ENCODE measurements at places on chromosomes 7 and 10.
A peak's percentile ranks its signal among the peaks of the same experiment; 100 is the strongest.

DNA sequence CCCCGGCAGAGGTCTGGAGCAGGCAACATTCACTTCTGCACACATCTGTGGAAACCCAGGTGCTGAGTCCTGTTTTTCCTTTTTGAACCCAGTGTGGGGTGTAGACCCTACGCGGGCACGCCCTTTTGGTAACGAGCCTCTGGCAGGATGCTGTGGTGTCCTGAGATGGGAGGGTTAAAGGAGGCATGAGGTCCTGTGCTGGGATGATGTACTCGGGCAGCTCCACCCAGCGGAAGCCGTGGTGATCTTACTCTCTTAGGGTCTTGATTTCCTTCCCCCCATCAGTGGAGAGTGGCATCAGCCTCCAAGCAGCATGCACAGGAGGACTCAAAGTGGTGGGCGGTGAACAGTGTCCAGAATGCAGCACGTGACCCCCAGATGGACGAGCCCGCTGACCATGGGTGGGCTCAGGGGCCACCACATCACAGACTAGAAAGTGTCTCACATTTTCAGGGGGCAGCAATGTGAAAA, 148.6 kb downstream of the DNAJB6 start:
- DNase-seq = no peak

- DNase-seq = no peak
Observed at GRCh38 chr10:88978463-88978862, 12.1 kb upstream of the FAS start.

- DNase-seq = no peak
Observed at GRCh38 chr7:7104314-7104698, 78.0 kb upstream of the C1GALT1 start.

DNA sequence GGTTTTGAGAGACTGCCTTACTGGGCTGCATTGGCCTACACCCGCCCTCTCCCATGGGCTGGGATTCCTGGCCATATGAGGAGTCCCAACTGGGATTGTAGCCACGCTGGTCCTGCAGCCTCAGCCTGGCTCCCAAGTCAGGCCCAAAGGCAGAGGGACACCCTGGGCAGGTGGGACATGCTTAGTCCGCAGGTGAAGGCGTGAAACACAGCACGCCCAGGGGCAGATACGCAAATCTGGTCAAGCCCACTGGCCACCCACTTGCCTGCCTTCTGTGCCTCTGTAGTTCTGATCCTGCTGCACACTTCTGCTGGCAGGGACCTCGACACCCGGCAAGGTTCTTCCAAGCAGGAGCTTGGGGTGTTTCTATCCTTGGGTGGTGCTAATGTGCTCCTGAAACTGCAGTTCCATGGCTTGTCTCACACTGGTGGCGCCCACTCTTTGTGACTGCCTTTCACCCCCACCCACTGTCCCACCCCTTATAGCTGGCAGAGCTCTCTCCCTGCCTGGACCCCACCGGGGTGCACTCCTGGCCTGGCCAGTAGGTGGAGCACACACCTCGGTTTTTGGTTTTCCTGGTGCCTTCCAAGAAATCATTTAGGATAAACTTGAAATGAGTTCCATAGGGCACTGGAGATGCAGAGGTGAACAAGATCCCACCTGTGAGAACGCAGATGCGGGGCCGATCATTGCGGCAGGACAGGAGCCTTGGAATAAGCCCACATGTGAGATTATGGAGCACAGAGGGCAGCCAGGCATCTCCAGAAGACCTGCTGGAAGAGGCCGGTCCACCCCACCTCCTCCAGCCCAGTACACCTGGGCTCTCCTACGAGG, 47.9 kb downstream of the MKI67 start:
- DNase-seq = peak; percentile 19

DNA sequence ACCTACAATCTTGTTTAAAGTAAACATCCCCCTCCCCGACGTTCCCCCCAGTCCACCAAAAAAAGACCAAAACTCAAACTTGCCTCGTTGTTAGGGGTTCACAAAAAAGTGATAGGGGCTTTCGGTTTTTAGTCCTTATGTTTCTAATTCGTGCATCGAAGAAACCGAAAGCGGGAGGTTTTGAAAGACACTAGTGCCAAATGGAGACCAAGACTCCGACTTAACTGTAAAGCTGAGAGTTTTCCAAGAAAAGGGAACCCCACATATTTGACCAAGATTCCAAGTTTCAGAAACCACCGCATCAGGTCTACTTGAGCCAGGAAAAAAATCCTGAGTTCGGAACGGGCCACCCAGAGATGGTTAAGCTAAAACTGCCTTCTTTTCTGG, 534 bp downstream of the PSMA2 start:
- DNase-seq = no peak

All from right kidney (tissue), 9 donors.